ENCODE measurements at places on chromosomes 5 and 9.

DNA sequence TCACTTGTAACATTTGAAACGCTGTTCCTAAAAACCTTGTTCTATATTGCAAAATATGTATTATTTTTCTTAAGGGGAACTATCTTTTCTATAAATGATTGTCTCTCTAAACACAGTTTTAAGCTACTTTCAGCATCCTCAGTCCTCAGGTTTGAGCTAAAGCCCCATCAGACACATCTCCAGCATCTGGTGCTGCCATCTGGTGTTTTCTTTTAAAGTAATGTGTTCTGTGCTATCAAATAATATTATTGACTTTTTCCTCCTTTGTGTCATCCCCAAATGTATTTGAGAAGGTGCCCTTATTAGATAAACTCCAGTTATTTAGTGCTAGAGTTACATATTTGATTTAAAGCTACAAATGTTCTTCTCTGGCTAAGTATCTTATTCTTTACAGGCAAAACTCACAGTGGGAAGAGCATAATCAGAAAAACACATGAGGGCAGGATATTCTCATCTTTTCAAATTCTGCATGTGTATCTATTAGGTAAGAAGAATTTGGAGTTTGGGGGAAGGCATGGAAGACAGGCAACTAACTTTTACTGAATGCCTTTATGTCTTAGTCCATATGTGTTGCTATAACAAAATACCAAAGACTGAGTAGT, 27.5 kb downstream of the ZNF474 start:
- no peak for DNase-seq

- no peak for DNase-seq
Observed at GRCh38 chr9:27337833-27338526, 41.0 kb upstream of the EQTN start.

DNA sequence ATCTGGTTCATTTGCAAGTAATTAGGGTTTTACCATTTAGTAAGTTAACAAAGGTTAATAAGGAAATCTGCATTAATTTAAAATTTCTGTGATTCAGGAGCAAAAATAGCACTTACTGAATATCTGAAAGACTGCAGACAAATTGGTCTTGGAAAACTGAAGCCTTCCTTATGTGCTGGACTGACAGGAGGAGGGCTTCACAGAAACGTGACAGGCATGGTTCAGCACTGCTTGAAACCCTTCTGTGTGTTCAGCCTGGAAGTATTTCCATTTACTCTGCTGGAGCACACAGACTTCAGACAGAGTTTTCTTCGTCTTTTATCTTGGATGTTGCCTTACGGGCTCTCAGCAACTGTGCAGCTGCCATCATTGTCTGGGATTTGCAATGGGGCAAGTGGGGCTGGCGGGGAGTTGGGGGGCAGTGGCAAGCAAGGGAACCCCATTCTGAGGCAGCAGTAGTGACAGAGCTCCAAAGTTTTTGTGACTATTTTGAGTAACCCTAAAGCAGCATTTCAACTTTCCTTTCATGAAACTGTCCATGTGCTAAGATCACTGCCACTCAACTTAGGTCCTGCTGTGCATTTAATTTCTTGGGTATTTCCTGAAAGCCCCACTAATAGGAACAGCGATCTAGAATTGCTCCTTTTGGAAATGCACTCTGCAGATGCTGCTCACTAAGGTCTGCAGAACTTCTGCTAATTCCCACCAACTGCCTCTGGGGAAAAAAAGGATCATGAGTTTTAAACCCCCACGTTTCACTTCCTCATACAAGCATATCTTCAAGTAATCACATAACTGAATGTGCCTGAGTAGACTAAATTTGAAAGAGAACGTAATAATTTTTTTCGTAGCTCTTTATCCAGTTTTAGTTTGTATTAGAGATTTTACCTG, 56.6 kb downstream of the KCNN2 start:
- no peak for DNase-seq

DNA sequence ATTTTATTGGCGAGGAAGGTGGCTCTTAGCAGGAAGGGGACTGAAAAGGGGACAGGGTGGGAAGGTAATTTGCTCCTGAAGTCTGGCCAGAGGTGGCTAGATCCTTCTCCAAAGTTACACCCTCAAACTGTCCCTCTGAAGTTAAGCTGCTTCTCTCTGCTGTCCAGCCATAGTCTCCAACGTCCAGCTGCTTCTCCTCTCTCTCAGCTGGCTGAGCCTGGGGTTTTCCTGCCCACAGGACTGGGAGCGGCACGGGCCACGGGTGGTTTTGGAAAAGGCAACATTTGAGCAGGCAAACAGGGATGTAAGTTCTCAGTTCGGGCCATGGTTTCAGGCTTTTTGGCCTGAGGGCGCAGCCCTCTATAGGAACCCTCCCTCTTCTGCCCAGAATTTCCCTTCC, 128.3 kb downstream of the YIPF5 start:
- DNase-seq, result no peak

GRCh38 chr5:40630126-40630525, 49.6 kb upstream of the PTGER4 start:
- no peak for DNase-seq

DNA sequence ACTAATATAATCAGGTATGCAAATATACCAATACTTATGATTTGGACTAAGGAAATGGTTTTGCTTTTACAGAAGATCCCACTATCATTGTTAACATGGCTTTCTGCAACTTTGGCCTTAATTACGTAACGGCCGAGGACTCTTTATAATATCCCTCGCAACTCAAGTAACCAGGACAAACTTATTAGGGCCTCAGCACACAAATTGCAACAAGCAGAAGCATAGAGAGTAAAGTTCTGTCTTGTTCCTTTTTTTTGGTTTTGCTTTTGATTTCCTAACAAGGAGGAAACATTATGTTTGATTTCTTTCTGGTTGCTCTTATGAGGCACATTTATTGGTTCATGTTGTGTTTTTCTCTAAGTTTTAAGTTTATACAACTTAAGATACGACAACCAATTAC, 60.4 kb downstream of the RORB start:
- DNase-seq, result no peak

- no peak for DNase-seq
Observed at GRCh38 chr5:135103575-135103853, 69.5 kb upstream of the PITX1 start.

DNA sequence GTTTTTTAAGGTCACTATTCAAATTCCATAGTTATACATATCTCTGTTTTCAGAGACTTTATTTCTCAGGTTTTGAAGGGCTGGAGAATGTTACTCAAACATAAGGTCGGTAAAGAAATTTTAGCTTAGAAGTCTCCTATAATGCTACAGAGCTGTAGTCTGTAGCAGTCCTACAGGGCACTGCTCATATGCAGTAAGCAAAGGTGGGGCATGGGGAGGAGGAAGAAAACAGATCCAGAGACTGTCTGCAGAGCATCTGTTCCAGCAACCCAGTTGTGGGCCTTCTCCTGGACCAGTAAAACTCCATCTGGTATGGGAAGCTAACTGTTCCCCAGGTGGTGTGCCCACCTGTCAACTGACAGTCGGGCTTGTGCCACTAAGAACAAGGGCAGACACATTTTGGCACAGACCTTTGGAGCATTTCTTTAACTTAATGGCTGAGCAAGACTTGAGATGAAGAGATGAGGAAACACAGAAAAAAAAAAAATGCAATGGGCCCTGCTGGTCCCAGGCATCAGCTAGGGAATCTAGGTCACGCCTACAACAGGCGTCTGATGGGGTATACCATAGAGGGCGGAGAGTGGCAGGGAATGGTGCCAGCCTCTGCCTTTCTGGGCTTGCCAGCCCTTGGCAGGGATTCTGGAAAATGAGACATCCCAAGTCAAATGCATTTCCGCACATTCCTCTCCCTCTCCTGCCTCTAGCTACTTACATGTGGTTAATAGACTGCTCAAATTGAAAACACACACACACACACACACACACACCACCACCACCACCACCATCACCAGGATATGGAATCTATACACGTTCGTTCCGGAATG, 218.9 kb downstream of the ARL15 start:
- no peak for DNase-seq

GRCh38 chr9:129256959-129257713, 79.1 kb upstream of the IER5L start:
- DNase-seq, result no peak

DNA sequence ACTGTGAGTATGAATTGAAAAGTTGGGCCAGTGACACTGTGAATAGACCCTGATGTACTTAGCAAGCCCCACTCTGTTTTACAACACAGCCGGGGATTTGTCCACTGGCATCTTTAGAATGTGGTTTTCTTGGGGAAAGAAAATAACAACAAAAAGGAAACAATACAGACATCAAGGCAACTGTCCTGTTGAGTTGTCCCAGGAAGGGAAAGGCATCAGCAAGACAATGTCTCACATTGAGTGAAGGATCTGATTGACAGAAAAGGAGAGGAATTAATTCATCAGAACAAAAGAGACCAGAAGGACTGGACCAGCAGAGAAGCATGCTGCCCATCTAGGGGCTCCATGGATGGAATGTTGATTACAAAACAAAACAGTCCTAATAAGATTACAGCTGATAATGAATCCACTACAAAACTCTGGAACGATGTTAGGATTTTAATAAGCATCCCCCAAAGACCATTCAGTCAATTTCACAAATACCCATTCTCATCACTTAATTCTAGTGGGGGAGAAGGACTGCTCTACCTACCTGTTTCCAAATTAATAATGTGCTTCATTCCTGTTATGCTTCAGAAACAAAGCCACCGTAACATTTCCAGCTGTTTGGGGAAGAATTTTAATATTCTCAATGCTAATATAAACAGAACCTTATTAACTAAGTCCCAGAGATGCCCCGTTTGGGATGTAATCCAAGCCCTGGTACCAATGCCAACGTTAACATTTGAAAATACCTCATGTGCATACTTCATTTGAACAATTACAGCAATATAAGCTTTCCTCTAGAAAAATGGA, 298.0 kb downstream of the SPOCK1 start:
- DNase-seq, result no peak

DNA sequence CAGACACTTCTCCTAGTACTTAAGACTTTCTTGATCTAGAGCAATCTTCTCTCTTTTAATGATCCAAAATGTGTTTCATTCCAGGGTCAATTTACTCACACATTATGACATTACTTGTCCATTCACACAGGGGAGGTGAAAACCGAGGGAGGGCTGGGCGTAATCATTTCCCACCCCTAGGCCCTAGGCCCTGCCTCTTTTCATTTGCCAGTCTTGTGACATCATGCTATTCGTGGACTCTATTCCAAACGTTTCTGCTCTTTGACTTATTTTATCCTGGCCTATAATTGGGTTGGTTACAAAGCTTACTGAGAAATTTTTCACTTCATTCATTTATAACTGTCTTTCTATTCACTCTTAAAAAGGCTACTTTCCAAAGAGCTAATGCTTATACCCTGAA, 2.4 kb downstream of the DCAF12 start:
- no peak for DNase-seq

GRCh38 chr9:75964427-75964826, 74.0 kb downstream of the PCSK5 start:
- DNase-seq, result no peak

GRCh38 chr9:136944519-136945332, at the start of the genes C8G and FBXW5:
C8G (plus strand) TSS chr9:136945243; CDS start chr9:136945321, 78 bp downstream.
FBXW5 (minus strand) TSS chr9:136944738; CDS start chr9:136944083, 655 bp downstream.
- peak; percentile 51 for DNase-seq

DNA sequence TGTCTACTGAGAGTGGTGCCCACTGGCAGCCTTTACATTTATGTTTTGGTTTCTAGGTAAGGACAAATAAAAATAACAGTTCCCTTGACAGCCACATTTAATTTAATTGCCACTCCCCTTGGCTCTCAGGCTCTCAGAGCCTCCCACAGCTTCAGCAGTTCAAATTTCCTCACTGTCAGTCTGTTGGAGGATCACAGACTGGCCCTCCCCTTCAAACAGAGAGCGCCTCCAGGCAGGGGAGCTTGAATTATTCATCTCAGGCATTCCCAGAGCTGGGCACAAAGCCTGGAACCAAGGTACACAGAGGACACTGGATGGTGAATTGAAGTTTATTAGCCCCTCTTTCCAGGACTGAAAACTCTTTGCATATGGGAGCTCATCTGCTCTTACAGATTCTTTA, 407.7 kb downstream of the SPOCK1 start:
- no peak for DNase-seq

DNA sequence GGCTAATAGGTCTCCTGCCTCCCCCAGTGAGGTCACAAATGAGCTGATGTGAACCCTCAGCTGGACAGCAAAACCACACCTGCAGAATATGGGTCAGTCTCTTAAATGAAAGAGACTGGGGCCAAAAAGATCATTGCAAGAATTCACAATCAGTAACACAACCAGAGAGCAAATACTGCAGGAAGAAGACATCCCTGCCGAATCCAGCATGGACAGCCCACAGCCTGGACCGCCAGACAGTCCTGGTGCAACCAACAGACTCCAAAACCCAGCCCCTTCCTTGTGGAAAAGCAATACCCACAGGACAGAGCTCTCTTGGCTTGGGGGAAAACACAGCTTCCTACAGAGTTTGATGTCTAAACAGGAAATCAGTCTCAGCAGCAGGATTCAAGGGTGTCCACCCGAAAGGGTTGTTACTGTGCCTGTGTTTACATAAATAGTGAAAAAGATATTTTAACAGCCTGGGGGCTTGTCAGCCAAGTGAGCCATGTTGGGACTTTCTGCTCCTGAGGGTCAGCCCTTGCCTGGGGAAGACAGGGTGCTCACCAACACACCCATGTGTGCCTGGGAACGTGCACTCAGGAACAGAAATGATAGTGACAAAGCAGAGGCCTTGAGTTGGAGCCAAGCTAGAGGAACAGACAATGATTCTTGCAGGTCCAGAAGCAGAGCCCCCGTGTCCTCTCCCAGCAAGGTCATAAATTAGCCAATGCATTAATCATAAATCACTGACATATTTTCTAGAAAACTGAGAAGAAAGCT, 106.2 kb downstream of the SEMA5A start:
- DNase-seq, result no peak

GRCh38 chr5:31364881-31365636, 166.8 kb downstream of the DROSHA start:
- no peak for DNase-seq

- DNase-seq, result no peak
Observed at GRCh38 chr5:25458628-25459027, 813.9 kb upstream of the CDH10 start.

GRCh38 chr5:95841914-95842812, 19.6 kb upstream of the GLRX start:
- no peak for DNase-seq

DNA sequence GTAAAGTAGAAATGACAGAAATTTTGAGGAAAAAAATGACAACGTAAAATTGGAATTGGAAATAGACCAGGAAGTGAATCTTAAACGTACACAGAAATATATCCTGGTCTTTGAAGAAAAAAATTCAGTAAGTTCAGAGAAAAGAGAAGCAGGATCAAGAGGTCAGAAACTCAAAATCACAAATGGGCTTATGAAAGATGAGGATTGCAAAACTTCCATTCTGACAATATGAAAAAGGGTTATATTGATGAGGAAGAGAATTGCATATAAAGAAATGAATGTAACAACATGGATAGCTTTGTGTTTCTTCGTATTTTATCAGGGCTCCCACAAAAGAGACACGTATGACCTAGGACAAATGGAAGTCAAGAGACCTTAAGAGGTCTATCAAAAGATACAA, 58.1 kb downstream of the OXCT1 start:
- no peak for DNase-seq

Measured in omental fat pad (tissue), 4 donors.